ENCODE measurements at places on chromosomes 16 and 17.
A peak's percentile ranks its signal among the peaks of the same experiment; 100 is the strongest.

DNA sequence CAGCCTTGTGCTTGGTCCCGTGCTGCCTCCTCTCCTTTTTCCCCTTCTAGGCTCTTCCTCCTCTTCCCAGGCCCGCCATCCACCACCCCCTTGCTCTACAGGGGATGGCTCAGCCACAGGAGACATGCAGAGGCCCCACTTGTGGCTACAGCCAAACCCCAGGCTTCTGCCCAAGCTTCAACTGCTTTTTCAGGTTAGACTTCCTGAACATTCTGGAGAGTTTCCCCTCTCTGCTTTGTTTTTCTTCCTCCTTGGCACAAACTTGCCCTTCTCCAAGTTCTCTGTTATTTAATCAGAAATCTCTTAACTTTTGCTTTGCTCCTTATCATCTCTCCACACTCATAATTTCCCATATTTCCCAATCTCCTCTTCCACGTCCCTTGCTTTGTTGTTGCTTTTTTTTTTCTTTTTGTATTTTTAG, 18.3 kb upstream of the HAS3 start:
- no peak for DNase-seq

DNA sequence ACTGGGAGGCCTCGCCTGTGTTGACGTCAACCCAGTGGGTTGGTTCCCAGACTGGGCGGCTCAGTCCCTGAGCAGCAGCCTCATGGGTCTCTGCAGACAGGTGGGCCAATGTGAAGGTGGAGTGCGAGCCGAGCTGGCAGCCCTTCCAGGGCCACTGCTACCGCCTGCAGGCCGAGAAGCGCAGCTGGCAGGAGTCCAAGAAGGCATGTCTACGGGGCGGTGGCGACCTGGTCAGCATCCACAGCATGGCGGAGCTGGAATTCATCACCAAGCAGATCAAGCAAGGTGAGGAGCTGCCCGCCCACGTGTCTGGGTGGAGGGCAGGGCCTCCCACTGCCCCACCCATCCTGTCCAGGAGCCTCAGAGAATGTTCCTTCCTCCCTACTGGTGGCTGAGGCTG, 44.1 kb downstream of the MRC2 start:
- peak; percentile 22 for DNase-seq

DNA sequence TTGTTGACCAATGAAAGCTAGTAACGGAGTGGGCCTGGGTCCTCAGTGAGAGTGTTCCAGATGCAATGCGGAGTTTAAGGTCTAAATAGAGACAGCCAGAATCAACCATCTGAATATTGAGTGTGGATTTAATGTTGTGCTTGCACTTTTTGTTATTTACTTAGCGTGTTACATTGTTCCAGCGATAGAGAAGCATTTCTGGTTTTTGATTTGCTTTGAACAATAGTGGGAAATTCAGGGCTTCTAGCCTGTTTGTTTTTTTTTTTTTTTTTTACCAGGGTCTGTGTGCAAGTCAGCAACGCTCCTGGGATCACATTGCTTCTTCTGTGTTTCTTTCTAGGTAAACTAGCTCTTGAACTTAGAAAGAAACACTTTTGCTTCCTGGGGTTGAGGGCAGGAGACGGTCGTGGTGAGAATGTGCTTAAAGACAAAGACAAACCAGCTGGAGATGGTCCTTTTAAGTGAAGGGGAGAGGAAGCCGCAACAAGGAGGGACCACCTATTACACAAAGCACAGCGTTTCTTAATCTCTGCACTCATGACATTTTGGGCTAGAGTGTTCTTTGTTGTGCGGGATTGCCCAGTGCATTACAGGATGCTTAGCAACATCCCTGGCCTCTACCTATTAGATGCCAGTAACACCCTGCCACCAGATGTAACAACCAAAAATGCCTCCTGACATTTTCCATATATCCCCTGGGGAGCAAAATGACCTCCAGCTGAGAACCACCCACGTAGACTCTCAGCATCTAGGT, 119.2 kb downstream of the MAP2K6 start:
- DNase-seq = no peak

DNA sequence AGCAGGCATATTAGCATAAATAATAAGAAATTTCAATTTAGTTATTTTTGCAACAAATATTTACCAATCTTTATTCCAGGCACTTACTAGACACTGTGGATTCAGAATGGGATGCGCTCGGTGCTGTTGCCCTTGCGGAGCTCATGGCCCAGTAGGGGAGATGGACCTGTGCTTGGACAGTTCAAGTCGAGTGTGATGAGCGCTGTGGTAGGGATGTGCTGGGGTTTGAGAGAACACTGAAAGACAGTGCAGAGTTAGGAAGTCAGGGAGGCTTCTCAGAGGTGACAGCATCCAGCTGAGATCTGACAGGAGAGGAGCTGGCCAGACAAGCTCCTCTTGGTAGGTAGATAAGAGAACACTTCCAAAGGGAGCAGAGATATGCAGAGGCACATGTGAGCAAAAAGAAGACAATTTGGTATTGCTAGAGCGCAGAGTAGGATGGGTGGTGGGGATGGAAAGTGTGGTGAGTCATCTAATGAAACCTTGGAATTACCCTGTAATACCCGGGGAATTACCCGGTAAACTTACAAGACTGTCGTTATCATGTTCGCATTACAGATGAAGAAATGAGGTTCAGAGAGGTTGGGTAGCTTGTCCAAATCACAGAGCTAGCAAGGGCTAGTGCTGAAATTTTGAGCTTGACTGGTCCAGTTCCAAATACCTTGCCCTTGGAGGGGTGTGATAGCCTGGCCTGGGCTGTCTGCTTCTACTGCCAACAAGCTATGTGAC, 298.1 kb upstream of the N4BP1 start:
- no peak for DNase-seq

- DNase-seq = no peak
These were observed 39.0 kb downstream of the TK2 start for GRCh38 chr16:66510711-66511601.

GRCh38 chr17:1104222-1104621, 75.6 kb downstream of the ABR start:
- no peak for DNase-seq

DNA sequence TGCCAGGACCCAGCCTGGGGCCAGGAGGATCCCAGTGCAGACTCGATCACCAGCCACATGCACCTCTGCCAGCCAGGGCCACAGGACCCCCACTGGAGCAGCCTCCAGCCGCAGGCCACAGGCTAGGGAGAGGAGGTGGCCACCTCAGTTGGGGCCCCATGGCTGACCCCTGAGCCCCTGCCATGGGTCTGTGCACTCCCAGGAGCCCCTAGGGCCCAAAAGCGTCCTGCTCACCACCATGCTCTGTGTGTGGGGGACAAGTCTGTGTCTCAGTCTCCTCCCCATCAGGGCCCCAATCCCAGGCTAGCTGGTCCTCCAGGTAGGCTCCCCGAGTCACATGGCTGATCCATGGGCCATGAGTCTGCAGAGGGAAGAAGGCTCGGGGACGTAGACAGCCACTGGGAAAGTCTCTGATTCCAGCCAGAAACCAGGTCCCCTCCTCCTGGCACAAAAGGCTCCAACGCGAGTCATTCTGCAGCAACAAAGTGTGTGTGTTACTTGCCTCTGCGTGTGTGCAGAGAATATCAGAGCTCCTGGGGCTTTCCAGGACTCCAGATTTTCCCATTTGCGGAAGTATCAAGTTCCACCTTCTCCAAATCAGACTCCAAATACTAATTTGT, 6.1 kb upstream of the PRSS8 start:
- no peak for DNase-seq

GRCh38 chr17:43577664-43578403, 31.7 kb upstream of the ETV4 start:
- DNase-seq = no peak

- no peak for DNase-seq
These were observed 13.4 kb downstream of the FLYWCH1 start for GRCh38 chr16:2924901-2925755.

GRCh38 chr16:3388325-3388724, 12.5 kb downstream of the ZSCAN32 start:
- DNase-seq = peak; percentile 4

DNA sequence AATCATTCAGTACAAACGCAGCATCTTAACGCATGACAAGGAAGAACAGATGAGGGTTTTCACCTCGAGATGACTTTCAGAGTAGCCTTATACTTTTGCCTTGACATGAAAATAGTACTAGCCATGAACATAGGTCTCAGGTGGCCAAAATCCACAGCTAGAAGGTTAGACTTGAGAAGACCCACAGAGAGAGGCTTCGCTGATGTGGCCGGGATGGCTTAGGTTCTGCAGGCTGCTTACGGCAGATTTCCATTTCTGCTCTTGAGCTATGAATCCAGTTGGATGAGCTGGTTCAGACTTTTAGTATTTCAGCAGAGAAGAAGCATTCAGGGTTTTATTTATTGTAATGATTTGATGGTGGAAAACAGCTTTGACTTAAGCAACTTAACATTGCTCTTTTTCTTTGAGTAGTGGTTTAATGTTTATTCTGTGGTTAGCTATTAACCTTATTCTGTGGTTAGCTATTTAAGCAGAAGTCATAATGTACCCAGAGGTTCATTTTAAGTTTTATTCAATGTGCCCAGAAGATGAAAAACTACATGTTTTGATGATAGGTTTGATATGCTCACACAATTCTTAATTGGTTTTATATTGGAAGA, 7.6 kb downstream of the KRT24 start:
- no peak for DNase-seq

DNA sequence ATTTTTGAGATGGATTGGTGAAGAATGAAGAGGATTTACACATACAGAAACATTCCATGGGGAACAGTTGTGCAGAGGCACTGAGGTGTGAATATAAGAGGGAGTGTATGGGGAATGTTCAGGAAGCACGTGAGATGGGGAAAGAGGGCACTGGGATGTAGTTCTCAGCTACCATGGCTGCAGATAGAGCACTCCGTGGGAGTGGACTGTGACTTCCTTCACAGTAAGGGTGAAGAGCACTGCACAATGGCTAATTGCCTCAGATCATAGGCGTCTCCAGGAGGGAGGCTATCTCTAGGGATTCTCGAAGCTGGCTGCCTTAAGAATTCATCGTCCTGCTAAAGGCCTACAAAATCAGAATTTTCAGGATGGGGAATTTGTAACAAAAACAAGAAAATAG, 7.0 kb downstream of the YPEL2 start:
- no peak for DNase-seq

DNA sequence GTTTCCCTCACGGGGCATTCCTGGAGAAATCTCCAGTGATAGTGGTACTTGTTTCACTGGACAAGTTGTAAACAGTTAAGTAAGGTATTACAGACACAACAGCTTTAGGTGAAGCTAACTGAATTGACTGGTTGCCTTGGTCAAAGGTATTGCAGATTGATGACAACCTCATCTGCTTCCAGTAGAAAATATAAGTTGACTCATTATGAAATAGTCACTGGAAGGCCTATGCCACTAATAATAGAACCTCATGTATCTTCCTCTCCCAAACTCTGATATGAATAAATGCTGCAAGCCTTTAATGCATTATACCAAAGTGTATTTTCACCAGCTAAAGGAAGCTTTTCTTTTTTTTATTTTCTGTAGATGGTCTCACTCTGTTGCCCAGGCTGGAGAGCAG, 44.8 kb downstream of the GLG1 start:
- DNase-seq = no peak

- no peak for DNase-seq
These were observed 10.0 kb upstream of the MRPS23 start for GRCh38 chr17:57859601-57860413.

- no peak for DNase-seq
These were observed 12.0 kb upstream of the CLUH start for GRCh38 chr17:2723505-2723996.

- no peak for DNase-seq
These were observed 25.7 kb downstream of the ARHGAP23 start for GRCh38 chr17:38453951-38454421.

- no peak for DNase-seq
These were observed 252.1 kb upstream of the N4BP1 start for GRCh38 chr16:48862087-48862532.

- no peak for DNase-seq
These were observed 59.2 kb downstream of the B9D1 start for GRCh38 chr17:19303367-19303776.

DNA sequence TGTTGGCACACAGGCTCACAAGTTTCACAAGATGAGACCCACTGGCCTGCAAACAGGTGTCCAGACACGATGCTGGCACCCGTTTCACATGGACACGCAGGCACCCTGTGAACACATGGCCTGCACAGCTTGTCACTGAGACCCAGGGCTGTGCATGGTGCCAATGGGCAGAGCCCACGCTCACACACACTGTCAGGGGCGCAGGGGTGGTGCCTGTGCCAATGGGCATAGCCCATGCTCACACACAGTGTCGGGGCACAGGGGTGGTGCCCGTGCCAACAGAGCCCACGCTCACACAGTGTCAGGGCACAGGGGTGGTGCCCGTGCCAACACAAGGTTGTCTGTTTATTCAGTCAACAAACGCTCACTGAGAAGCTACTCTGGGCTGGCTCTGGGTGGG, 29.3 kb downstream of the CTU2 start:
- no peak for DNase-seq

- DNase-seq = no peak
These were observed 62.1 kb downstream of the LMF1 start for GRCh38 chr16:908526-909155.

GRCh38 chr16:54589326-54589725, 302.7 kb upstream of the IRX3 start:
- no peak for DNase-seq

GRCh38 chr16:86702824-86703588, 124.7 kb downstream of the FOXL1 start:
- no peak for DNase-seq

GRCh38 chr17:14919631-14920213, 345.4 kb downstream of the PMP22 start:
- no peak for DNase-seq

GRCh38 chr16:88406096-88407041, 23.6 kb downstream of the ZNF469 start:
- no peak for DNase-seq

- DNase-seq = no peak
These were observed 1301.0 kb upstream of the CDH8 start for GRCh38 chr16:63337264-63337663.

DNA sequence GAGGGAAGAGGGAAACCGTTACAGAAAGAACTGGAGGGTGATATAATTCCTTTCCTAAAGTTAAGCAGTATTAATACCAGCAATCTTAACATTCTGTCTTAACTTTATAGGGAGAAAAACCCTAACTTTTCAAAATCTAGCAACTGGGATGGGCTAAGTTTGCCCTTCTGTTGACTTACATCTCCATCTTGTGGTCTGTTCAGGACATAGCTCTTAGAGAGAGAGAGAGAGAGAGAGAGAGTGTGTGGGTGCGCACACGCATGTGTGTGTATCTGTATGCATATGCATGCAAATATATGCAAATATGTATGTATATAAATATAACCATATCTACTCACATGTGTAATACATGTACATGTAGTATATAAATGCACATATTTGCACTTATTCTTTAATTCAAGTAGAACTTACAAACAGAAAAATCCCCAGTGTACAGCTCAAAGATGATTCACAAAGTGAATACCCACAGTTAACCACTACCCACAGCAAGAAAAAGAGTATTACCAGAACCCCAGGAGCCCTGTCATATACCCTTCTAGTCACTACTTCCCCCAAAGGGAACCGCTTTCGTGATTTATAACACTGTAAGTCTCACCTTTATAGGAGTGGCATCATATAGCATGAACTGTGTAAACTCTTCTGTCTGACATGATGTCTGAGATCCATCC, 46.5 kb downstream of the STX8 start:
- no peak for DNase-seq
